Foreskin fibroblast (primary cell): ENCODE measurements at places on chromosomes 7 and 10.
A peak's percentile ranks its signal among the peaks of the same experiment; 100 is the strongest.

DNA sequence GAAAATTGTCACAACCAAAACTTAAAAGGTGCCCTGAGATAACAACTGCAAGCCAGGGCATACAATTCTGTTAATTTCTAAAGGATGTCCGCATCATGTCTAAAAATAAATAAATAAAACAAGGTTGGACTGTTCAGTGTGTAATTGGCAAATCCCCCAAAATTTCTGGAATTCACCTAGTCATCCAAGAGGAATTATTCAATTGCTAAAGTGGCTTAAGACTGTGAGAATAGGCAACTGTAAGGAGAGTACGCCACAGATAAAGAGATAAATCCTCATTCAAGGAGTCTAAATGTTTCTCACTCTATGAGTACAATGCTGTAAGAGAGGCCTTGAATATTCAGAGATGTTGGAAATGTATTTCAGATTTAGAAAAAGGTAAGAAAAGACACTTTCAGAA is 37.2 kb downstream of the PIK3AP1 start:
- DNase-seq, result peak; percentile 8

DNA sequence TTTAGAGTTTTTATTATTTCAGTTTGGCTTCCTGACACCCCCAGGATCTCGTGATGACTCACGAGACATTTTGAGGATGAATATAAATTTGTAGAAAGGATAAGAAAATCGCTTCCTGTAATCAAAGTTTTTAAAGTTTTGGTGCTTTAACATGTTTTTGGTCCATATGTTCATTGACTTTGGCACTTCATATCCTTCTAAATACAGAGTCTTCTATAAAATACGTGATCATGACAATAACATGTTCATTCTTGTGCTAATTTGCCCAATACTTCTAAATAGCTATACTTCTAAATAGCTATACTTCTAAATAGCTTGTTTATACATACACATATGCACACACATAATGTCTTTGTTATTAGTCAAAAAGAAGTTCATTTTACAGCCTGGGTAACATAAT is 341.9 kb downstream of the PLXDC2 start:
- DNase-seq, result no peak

DNA sequence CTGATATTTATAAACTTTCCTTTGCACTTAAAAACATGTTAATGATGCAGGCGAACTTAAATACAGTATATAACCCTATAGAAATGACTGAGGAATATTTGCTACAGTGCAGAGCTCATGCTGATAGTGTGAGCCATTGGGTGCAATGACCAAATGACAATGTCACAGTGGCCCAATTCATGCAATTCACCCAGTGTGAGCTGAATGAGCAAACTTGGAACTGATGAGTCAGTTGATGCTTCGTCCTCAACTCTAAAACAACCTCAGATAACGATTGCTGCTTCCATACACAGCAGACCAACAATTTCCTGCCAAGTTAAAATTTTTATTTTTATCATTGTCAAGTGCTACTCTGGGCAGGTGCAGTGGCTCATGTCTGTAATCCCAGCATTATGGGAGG is 12.1 kb upstream of the ZC3HAV1L start:
- no peak for DNase-seq

DNA sequence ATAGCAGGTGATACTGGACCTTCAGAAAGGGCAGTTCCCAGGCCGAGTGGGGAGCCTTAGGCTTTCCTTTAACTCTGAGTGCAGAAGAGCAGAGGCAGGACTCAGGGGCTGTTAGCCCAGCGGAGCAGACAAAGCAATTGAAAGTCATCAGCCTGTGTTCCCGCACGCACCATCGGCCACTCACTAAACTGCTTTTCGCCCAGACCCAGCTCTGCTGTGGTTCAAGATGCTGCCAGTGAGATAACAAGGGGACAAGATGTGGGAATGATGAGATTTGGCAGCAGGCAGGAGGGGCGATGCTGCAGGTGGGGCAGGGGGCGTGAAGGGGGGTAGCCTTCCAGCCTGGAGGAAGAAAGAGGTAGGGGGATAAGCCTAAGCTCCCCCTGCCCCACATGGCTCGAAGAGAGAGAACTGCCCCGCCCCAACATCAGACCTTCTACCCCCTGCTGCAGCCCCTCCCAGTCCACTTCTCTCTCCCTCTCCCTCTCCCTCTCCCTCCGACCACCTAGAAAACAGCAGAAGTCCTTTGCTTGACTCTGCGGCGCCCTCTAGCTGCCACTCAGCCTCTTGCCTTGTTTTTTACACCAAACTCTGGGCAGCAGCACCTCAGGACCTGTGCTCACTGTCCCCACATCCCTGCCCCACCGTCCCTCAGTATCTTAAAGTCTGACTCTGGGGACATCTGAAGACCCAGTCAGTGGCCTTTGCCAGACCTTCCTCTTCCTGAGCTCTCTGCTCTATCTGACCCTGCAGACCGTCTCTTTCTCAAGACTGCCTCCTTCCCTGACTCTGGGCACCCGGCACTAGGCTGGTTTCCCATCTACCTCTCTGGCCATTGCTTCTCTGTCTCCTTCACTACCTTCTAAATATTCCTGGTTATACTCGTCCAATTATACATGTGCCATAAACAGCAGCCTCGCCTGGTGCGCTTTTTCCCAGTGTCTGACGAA is 110.5 kb downstream of the C10orf105 start:
- DNase-seq, result peak; percentile 31

DNA sequence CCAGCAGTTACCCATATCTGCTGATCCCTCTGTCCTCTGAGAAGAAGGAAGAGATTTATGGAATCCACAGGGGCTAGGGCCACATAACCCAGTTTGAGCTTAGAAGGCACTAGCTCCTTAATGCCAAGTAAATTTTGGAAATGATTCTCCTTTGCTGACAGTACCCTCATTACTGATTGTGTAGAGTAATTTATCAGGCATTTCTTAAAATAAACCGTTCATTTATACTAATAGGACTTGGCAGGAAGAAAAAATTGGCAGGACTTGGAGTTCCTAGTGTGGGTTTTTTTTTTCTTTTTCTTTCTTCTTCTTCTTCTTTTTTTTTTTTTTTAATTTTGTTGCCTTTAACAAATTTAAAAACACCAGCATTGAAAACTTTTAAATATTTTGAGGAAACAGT is 645.7 kb downstream of the SUGCT start:
- no peak for DNase-seq

DNA sequence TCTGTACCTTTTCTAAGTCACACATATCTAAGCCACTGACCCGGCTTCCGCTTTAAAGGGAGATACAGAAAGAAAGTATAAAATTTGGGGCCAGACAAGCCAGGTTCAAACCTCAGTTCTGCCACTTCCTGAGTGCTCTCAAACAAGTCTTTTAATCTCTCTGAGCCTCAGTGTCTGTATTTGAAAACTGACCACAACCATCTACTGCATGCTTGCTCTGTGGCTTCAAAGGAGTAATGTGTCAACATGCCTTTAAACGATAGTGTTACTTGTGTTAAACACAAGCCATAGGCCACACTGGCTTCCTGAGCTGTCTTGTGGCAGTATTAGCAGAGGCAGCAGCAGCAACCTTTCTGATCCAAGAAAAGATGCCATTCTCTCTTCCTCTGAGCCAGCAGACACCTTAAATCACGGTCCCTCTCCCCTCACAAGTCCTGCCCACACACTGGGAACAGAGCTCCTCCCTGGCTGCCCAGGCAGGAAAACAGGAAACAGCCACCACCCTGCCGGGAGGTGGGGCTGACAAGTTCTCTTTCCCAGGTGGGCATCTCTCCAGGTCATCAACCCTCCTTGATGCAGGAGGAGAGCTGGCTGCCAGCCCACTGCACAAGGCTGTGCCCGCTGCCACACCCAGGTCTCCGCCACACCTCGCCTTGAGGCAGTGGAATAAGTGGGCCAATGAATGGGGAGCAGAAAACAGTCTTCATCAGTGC is 10.7 kb downstream of the HIP1 start:
- no peak for DNase-seq

GRCh38 chr7:155001756-155002410 is 1.0 kb downstream of the PAXIP1 start:
- no peak for DNase-seq

DNA sequence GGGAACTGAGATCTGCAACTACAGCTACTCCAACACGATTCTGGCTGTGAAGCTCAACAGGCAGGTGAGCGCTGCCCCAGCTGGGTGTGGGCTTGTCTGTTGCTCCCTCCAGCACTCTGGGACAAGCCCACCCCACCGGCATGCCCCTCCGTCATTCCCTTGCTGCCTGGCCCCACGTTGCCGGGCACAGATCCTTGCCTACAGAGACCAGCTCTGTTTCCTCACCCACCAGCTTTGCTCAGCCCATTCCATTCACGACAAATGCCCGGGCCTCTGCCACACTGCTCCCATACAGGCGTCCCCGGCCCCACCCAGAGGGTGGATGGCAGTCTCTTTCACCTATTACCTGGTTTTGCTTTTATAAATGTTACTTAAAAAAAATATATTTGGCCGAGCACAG is 24.6 kb downstream of the WIPI2 start:
- DNase-seq, result no peak

DNA sequence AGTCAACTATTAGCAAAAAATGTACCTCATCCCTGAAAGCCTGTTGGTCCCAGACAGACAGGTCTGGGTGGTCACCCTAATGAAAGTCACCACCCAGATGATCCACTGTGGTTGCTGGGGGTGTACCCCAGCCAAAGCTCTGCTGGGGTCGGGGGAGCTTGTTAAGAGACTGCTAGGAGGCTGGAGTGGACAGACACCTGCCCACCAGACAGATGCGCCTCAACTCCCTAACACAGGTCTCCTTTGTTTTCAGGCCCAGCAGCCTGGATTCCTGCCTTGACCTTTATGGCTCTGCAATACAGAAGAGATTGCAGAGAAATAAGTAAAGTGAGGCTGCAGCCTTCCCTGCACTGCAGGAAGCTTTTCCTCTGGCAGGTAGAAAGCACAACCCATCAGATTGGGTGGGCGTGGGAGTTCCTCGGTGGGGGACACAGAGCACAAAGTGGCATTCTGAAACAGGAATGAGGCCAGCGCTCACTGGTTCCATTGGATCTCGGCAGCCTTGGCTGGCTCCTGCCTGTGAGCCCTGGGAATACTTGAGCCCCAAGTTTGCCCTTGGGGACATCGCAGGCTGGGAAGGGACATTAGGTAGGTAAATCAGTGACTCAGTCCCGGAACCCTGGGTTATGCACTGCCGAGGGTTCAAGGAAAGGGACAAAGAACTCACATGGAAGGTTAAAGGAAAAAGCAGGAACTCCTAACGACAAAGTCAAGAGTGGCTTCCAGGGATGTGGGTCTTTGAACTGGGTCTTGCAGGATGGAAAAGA is 18.0 kb upstream of the ZNF488 start:
- no peak for DNase-seq

DNA sequence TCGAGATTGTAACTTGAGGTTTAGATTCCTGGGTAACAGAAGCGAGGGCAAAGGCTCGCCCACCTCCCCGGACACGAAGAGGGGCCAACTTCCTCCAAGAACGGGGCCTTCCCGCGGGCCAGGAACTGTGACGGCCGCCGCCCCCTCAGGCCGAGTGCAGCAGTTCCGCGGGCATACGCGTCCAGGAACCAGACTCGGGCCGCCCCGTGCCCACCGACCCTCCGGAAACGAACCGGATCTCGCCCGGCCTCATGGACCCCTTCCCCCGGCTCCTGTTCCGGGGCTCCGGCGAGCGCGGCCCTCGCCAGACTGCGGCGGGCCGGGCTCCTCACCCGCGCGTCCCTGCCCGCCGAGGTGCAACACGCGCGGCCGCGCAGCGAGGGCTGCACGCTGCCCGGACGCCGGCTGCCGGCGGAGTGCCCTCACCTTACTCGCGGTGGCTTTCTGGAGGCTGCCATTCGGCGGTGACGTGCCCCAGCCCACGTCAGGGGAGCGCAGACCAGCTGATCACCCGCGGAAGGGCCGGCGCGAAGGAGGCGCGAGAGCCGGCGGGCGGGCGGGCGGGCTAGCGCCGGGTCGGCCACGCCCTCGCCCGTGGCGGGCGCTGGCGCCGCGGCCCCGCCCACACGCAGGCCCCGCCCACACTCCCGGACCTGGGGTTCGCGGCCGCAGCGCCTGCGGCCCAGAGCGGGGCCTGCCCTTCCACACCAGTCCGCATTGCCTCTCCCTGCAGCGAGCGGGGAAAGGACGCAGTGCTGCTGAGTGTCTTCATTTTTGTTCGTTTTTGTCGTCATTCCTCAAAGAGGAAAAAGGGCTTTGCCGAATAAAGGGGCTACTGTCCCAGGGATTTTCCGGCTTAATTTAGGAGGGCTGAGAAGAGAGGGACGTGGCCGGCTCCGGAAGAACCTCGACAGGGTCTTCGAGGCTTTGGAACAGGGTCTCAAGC is at the start of gene XPNPEP1:
XPNPEP1 (minus strand) TSS at position 536 of the 946 bp plus-strand sequence; CDS start at position 458, 78 bp downstream.
- DNase-seq, result peak; percentile 95

GRCh38 chr10:118958984-118959925 is 70.3 kb upstream of the NANOS1 start:
- peak; percentile 91 for DNase-seq

GRCh38 chr10:112775381-112775780 is 174.7 kb upstream of the TCF7L2 start:
- DNase-seq, result peak; percentile 59

- no peak for DNase-seq
Observed at GRCh38 chr7:93226310-93226709, at the start of gene HEPACAM2. Gene HEPACAM2, minus strand, starts transcription at chr7:93226469.

GRCh38 chr10:88986549-88987242 is 3.9 kb upstream of the FAS start:
- peak; percentile 77 for DNase-seq

GRCh38 chr7:96521068-96521894 is 188.4 kb downstream of the SEM1 start:
- no peak for DNase-seq

- DNase-seq, result no peak
Observed at GRCh38 chr7:98235901-98236300, 16.1 kb downstream of the TECPR1 start.

- no peak for DNase-seq
Observed at GRCh38 chr7:41203542-41203941, 499.3 kb downstream of the INHBA start.

DNA sequence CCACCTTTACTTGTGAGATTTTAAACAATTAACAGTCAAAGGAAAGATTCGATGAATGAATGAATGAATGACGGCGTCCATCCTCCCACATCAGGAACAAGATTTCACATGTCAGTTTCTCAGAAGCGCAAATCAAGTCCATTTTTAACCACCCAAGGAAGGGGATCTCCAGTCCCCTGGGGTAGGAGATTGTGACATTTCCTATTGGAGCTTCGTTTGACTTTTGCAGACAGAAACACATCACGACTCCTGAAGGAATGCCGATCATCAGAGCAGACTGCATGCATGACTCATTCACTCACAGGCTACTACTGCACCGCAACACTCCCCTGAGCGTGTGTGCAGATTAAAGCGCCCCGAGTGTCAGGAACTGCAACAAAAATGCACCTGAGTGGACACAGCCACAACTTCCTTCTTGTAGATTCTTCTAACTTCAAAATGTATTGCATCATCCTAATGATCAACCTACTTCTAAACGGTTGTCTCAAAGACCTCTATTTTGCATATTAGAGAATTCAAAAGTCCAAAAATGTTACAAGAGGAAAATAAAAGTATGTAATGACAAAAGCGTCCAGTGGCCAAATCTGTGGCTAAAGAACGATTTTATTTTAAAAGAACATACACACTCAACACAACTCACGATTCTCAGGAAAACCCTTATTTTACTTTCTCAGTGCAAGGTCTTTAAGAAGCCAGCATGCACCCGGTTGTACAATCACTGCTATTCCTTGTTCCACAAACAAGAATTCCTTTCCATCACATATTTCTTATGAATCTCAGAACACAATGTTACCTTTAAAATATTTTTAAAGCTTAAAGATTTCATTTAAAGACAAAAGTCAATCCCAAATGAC is 172.6 kb downstream of the FAM107B start:
- DNase-seq, result peak; percentile 54

- DNase-seq, result no peak
Observed at GRCh38 chr10:62691336-62691735, 113.2 kb upstream of the ADO start.
